Chondrocyte (in vitro differentiated cells): ENCODE measurements at places on chromosomes 13 and 19. TPM values are rescaled to one million over a fixed set of nuclear protein-coding genes. Genes with fewer than 3 reads are reported as not detected.

DNA sequence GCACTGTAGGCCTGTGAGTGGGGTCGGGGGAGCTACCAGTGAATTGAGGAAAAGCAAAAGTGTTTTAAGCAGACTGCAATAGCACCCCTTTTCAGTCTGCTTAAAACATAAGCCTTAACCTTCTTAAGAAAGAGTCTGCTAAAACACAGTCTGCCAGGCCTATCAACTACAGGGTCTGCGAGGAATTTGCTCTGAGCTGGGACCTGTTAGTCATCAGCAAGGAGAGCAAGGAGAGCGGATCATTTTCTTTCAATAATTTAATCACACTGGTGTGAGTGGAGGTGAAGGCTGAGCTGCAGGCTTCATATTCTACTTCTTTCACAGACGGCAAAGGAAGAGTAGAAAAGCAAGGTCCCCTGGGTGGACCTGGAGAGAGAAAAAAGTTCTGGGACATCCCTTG lies 342.7 kb downstream of the ENOX1 start:
- no peaks in the 10 kb centered on the region for H3K27me3 ChIP-seq
- DNase-seq = no peak
- H3K27ac ChIP-seq = no peak overlapping the region
- no peaks in the 10 kb centered on the region for H3K36me3 ChIP-seq

- no peaks in the 10 kb centered on the region for H3K36me3 ChIP-seq
- H3K27me3 ChIP-seq = no peaks in the 10 kb centered on the region
- no peak for DNase-seq
- H3K27ac ChIP-seq = no peak overlapping the region
- H3K4me3 ChIP-seq = no peak overlapping the region
Observed at GRCh38 chr13:91369441-91369831, 21.9 kb downstream of the MIR17HG start.

DNA sequence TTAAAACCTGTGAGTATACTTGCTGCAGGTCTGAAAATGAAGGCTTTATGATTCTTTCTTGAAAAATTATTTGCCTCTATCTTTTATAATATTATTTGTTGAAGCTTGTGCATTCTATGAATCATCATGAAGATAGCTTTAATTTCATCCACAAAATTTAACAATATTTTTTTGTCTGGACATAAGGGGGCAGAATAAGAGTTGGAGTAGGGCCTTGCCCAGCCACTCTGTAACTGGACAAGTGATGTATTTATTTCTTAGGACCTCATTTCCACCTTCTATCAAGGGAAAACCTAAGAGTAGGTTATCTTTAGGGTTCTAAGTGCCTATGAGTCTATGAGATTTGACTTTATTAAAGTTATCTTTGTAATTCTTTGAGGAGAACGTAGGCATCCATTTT lies 49.9 kb downstream of the N4BP2L1 start:
- no peaks in the 10 kb centered on the region for H3K27me3 ChIP-seq
- no peak overlapping the region for H3K4me3 ChIP-seq
- DNase-seq = no peak

DNA sequence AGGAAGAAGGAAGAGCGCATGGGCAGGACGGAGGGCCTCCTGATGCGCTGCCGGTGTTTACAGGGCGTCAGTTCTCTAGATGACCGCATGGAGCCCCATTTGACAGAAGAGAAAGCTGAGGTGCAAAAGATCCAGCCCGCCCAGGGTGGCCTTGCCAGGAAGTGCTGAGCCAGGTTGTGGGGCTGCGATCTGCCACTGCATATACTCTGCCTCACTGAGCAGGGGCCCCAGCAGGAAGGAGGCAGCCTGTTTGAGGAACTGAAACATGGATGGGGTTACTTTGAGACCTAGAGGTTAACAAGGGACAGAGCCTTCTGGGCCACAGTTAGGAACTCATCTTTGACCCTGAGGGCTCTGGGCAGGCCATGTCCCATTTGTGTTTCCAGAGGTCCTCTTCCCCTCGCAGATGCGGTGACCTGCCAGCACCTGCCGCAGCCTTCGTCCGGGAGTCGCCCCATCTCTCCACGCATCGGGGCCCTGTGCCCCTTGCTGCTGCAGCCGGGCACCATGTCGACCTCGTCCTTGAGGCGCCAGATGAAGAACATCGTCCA lies 3.2 kb downstream of the EPN1 start:
- H3K4me3 ChIP-seq = no peak overlapping the region
- H3K27me3 ChIP-seq = no peaks in the 10 kb centered on the region
- H3K36me3 ChIP-seq = peaks cover 14% of the 10 kb centered on the region
- peak; percentile 85 for DNase-seq
- no peak overlapping the region for H3K27ac ChIP-seq
- H3K4me1 ChIP-seq = peaks cover 37% of the 10 kb centered on the region

- DNase-seq = no peak
- no peak overlapping the region for H3K4me3 ChIP-seq
- H3K36me3 ChIP-seq = no peaks in the 10 kb centered on the region
- peaks cover 7% of the 10 kb centered on the region for H3K4me1 ChIP-seq
Observed at GRCh38 chr13:31105020-31105795, 56.5 kb downstream of the HSPH1 start.

GRCh38 chr13:76519685-76520084 lies 366.5 kb downstream of the KCTD12 start:
- no peaks in the 10 kb centered on the region for H3K36me3 ChIP-seq
- no peak overlapping the region for H3K27ac ChIP-seq
- DNase-seq = no peak
- peaks cover 12% of the 10 kb centered on the region for H3K4me1 ChIP-seq
- peaks cover 18% of the 10 kb centered on the region for H3K27me3 ChIP-seq

DNA sequence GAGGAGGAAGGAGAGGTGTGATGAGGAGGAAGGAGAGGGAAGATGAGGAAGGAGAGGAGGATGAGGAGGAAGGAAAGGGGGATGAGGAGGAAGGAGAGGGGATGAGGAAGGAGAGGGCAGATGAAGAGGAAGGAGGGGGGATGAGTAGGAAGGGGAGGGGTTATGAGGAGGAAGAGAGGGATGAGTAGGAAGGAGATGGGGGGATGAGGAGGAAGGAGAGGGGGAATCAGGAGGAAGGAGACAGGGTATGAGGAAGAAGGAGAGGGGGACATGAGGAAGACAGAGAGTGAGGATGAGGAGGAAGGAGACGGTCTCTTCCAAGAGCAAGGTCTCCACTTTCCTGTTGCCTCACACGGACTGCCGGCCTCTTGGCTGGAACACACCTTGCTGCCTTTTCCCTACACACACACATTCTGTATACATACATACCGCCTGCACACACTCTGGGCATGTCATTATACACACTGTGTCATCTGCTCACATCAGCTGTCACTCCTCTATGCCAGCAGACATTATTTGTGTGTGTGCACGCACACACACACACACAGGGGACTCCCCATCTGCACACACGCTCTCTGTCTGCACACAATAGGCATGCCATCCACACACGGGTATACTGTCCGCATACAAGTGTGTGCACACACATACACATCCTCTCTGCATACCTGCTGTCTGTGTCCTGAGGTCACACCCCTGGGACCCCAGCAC lies 11.1 kb upstream of the VSTM2B start:
- no peak overlapping the region for H3K4me3 ChIP-seq
- peaks cover 12% of the 10 kb centered on the region for H3K27me3 ChIP-seq
- no peaks in the 10 kb centered on the region for H3K36me3 ChIP-seq
- DNase-seq = no peak
- H3K4me1 ChIP-seq = no peaks in the 10 kb centered on the region

The OR10H1 gene
- not detected in 3 replicates for total RNA-seq

The ZIM2 gene
- total RNA-seq = not detected in 3 replicates

The ZSWIM9 gene
- 5.0 to 5.9 TPM (median 5.6 TPM) in 3 replicates for total RNA-seq

The RGS9BP gene
- 0.19 to 0.95 TPM (median 0.90 TPM) in 3 replicates for total RNA-seq

The HCST gene
- 0.50 to 1.0 TPM in 2 of 3 replicates, not detected in the other for total RNA-seq

The ZNF576 gene
- total RNA-seq = 11.9 to 17.6 TPM (median 12.1 TPM) in 3 replicates

The PEAK3 gene
- 0.31 to 0.50 TPM (median 0.38 TPM) in 3 replicates for total RNA-seq

The ATP5F1D gene
- total RNA-seq = 110 to 125 TPM (median 122 TPM) in 3 replicates
